A549 treated with Hydrocortisone at 1 μM for 4 hours (cell line): ENCODE measurements at places on chromosomes 5 and 9. TPM values are rescaled to one million over a fixed set of nuclear protein-coding genes. Genes with fewer than 3 reads are reported as not detected.

Gene IRX4
- total RNA-seq = 0.22 to 0.49 TPM (median 0.37 TPM) in 5 replicates

Gene GIN1
- 4.1 to 6.9 TPM (median 4.1 TPM) in 5 replicates for total RNA-seq

Gene BHMT2
- total RNA-seq = not detected in 5 replicates

Gene ANGPTL2
- total RNA-seq = 0.05 TPM in 1 of 5 replicates, not detected in the others

Gene GABRA6
- not detected in 5 replicates for total RNA-seq

Gene CDH18
- total RNA-seq = not detected in 5 replicates

Gene CORO2A
- 0.99 to 2.1 TPM (median 1.6 TPM) in 5 replicates for total RNA-seq
